Calu3 (cell line): ENCODE measurements at places on chromosomes 12 and 14.

DNA sequence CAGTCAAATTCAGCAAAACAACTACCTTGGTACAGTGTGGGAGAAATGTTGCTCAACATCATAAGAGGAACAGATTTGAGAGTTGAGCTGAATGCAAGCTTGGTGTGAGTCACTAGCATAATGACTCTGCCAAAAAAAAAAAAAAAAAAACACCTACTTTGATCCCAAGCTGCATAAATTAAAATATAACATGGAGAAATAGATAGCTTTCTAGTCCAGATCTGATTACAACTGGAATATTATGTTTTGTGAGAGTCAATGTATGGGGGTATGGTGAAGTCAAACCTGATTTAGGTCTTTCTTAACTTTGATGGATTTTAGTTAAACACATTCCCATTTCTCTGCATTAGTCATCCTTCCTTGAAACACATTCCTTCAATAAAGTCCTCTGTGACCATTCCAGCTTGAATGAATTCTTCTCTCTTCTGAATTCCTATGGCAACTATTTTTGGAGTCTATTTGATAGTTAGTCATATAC, 188.1 kb downstream of the SLC5A8 start:
- DNase-seq, result no peak

DNA sequence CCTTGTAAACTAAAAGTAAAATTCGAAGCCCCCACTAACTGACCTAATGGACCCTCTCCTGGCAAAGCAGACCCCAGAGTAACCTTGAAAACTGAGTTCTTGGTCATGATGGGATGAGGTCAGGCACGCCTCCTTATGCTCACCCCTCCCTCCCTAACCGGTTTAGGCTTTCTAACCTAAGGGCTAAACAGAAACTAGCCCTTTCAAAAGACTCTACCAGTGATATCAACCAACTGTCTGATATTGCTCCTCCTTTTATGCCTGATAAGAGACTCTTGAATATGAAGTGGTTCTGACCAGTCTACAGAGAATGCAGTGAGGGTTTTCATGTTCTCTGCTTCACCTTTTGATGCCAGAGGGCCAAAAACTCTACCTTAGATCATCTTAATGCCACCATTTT, 4.8 kb upstream of the LPCAT3 start:
- DNase-seq, result no peak

GRCh38 chr14:28765169-28765830, 1.3 kb upstream of the FOXG1 start:
- DNase-seq, result no peak

DNA sequence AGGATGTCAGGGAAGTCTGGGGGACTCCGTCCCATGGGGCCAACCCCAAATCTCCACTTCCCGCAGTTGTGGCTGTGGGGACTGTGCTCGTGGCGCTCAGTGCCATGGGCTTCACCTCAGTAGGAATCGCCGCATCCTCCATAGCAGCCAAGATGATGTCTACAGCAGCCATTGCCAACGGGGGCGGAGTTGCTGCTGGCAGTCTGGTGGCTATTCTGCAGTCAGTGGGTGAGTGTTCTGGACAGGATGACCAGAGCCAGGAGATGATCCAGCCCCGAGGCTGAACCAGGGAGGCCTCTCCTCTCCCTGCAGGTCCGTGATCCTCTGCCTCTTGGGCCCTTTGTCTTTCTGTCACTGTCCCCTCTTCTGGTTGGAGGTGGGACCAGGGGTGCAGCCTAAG, 8.8 kb upstream of the IFI27 start:
- no peak for DNase-seq

DNA sequence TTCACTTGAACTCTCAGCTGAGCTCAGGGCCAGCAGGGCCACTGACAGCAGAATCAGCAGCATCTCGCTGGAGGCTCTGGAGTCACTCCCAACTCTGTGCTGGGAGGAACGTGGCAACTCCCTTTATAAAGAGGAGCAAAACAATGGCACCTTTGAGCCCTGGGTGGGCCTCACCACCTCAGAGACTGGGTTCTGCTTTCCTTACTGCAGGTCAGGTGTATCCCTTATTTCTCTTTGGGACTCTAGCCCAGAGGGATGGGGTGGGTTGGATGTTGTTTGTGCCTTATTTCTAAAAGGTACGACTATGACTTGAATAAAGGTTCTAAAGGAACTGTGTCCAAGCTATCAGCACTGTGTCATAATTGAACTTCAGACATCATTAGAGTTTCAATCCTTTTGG, at the start of gene PRB4:
Gene PRB4 (minus strand): TSS at position 101 of the 400 bp plus-strand sequence. CDS start 38 bp downstream, at position 63.
- DNase-seq, result no peak

DNA sequence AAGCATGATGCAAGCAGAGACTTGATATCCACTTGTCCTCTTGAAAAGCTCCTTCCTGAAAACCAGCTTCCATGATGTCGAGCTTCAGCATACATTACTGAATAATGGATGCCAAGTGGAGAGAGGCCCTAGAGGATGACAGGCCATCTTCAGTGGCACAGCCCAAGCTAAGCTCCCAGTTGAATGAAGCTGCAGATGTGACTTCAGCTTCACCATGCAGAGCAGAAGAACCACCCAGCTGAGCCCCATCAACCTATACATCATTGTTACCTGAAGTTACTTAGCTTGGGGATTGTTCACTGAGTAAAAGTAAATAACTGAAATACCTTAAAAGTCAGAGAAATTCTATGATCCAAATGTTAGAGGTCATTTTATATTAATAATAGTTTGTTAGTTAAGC, 93.6 kb downstream of the HECTD4 start:
- no peak for DNase-seq

DNA sequence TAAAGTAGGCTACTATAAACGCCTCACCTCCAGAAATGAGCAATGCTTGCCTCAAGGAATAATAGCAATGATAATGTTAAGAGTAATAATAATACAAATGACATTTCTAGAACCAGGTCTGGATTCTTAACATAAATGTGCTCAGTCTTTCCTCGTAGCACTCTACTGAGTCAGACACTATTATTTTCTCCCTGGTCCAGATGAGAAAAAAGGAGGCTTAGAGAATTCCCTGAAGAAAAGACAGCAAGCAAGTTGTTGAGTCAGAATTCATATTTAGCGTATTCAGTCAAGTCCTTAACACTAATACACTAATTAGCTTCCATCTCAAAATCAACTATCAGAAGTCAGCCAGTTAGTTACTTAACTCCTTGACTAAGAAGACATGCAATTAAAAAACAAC, 13.2 kb downstream of the KCNC2 start:
- DNase-seq, result no peak

- DNase-seq, result no peak
These were observed 30.9 kb downstream of the ERGIC2 start for GRCh38 chr12:29350080-29350479.

GRCh38 chr12:1115484-1116231, 124.6 kb downstream of the ERC1 start:
- no peak for DNase-seq

- DNase-seq, result no peak
These were observed 9.0 kb downstream of the SCARB1 start for GRCh38 chr12:124854637-124855184.
